ENCODE measurements at places on chromosomes 4 and X.

DNA sequence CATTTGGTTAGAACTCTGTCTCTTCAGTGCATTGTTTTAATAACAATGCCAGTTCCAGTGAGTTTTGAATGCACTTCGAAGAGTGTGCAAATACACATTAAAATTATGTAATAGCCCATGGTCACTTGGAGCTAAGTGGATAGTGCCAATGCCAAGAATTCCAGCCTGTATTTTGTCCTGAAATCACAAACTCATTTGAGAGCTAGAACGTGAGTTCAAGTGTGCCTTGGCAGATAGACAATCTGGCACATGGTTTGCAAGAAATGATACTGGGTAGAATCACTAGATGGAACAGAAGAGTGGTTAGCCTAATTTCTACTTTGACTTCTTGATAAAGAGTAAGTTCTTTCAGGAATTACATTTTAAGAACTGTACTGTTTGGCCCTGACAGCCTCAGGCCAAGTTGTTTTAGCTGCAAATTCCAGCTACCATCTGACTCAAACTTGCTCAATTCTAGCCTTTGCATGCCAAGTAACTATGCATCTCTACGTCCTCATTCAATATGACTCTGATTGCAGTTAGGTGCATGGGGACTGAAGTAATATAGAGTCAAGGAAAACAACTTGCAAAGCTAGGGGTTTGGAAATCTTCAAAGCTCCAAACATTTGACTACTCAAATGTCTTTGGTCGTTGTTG is 131.9 kb upstream of the SMIM31 start:
- DNase-seq, result no peak

DNA sequence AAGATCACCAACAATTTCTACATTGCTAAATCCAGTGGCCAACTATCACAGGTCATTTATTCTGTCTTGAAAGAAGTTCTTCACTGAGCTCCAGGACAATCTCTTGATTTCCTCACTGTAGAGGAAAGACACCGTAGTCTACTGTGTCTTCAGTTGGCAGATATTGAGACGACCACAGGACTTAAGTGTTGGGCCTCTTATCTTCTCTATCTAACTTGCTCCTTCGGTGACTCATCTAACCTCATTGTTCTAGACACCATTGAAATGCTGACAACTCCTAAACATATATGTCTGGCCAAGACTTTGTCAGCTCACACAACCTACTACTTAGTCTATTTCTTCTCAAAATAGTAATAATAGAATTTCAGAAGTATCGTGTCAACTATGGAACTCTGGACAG is 425.8 kb downstream of the ARAP2 start:
- no peak for DNase-seq

GRCh38 chr4:159698336-159698735 is 595.5 kb downstream of the RAPGEF2 start:
- DNase-seq, result no peak

DNA sequence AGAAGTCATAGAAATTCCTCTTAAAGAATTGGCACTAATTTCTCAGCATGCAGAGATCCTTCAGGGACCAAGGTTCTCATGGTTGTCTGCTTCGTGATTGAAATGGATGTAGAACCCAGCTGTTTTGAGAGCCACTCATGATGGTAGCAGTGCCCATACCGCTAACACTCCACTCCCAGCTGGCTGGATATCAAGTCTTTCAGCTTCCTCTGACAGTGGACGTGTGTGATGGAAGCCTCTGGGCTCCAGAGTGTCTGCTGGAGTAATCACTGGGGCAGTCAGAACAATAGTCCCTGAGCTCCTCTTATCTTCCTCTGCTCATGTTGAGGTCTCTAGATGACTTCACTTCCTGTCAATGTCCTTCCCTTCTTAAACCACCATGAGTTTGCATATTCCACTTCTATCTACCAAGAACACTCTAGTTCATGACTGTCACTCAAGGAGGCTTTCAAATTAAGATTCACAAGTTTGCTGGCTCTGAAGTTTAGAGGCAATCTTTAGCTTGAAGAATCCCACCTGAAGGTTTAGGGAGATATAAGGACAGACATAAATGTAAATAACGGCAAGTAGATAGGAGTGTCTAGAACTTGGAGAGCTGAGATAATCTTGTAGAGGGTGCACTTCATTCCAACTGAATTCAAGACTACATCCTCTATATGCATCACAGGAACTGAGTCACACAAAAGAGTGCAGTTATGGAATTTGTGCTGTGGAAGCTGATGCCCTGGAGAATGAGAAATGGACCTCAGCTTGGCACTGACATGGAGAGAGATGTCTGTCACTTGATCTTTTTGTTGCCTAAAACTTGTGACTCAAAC is 64.5 kb upstream of the WDR1 start:
- DNase-seq, result no peak

- no peak for DNase-seq
Observed at GRCh38 chr4:164902608-164903007, 25.6 kb downstream of the APELA start.

DNA sequence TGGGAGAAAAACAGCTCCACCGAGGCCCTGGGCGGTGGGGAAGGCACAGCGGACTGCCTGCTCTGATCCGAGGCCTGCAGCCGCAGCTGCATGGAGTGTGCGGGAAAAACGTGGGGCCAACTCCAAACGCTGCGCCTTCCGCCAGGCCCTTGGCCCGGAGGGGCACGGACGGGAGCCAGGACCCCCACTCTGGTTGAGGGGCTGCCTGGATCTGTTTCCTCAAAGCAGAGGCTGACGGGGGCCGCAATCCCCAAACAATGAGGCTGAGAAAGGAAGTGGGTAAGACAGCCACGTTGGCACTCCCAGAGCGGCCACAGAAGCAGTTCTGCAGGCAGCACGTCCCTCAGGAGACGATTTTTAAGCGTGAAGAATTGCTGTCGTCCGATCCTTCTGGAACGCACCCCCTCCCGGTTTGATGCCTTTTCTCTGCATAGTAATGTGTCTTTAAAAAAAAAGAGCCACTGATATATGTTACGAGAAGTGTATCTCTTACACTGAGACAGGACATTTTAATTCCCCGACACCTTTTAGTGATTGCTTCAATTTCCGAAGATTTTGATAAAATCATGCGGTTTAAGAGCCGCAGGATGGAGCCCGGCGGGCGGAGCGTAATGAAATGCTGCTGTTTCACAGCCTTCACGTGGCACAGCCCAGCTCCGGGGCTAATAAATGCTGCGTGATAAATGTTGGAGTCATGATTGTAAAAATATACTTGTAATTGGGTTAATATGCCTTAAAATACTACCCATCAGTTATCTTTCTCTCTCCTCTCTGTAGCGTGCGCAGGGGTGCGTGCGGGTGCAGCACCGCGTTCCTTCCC is 85.7 kb downstream of the FAM53A start:
- DNase-seq, result no peak

DNA sequence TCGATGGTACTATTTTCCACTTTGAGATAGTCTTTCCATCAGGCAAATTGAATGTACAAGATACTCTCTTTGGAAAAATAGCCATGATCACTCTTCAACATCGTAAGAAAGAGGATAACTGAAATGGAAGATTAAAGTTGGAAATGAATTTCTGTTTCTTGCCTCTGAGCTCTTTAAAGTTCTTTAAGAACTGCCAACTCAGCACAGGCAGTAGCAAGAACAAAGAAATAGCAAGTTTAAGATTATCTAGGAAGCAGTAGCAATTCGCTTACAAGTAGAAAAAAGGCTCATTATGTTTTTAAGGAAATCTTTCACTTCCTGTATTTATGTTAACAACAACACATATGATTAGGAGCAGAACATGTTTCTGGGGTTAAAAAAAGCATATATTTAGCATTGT is 127.6 kb downstream of the CDS1 start:
- DNase-seq, result no peak

Measured in stimulated activated CD4-positive, alpha-beta T cell treated with anti-CD3 and anti-CD28 coated beads, Interleukin-1b, Interleukin-23, amount 100 ng/mL, for 24 hours (primary cell).